ENCODE measurements at places on chromosomes 6 and 20. TPM values are rescaled to one million over a fixed set of nuclear protein-coding genes. Genes with fewer than 3 reads are reported as not detected.
A peak's percentile ranks its signal among the peaks of the same experiment; 100 is the strongest.

The KHDC1 gene
- total RNA-seq: 5.7 TPM

- DNase-seq: peak; percentile 69
Measured at GRCh38 chr20:48467622-48468021, 360.2 kb downstream of the PREX1 start.

- no peak for DNase-seq
Measured at GRCh38 chr20:42432496-42433334, 757.0 kb downstream of the PTPRT start.

DNA sequence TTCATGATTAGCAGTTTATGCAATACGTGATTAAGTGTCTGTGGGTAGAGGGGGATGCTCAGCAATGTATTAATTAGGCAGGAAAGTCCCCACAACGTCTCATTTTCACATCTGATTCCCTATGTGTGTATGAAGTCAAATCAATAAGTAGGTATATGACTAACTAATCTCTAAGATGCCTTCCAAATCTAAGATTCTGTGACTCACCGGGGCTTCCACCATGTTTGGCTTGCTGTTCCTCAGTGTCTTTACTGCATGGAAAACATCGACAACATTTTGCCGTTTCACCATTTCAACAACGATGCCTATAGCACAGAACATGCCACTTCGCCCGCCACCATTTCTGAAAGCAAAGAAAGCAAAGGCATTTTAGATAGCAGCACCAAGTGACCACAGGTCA lies 72.0 kb upstream of the THEMIS start:
- no peak for DNase-seq

GRCh38 chr6:167558246-167559177 lies 233.6 kb downstream of the TTLL2 start:
- no peak for DNase-seq

DNA sequence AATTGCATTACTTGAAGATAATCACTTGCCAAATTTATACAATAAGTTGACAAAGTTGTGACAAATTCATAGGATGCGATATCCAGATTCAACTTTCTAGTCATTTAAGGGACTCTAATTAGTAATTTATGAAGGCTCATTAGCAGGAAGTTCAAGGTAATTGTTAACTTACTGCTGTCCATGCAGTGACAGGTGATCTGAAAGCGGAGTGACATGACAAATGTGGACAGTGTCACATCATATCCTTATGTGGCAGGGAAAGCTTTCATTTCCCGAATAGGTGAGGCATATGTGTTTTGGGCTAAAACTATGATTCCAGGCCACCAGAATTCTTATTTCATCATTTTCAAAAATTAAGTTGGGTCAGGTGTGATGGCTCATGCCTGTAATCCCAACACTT lies 115.9 kb upstream of the BMP2 start:
- DNase-seq: no peak

Data from endodermal cell (in vitro differentiated cells).